Stimulated activated CD8-positive, alpha-beta memory T cell treated with anti-CD3 and anti-CD28 coated beads, Interleukin-7, amount 100 ng/mL, for 1 hour (primary cell): ENCODE measurements at places on chromosomes 6 and 20.

DNA sequence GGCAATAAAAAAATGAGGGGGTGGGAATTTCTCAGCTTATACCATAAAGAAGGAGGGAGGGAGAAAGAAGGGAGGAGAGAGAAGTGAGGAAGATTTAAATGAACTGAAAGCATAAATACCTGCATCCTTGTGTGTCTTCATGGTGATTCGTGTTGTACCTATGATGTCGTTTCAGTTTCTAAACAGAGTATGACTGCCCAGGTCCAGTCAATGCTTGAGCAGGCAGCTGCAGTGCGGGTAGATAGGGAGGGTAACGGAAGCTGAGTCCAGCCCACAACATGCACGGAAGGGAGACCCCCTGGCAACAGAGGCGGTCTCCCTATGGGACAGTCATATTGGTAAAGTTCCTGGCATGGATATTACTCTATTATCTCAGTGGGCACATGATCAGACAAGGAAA, 184.5 kb downstream of the KIF16B start:
- DNase-seq = no peak

GRCh38 chr6:110315207-110315868, 42.8 kb downstream of the METTL24 start:
- no peak for DNase-seq

- DNase-seq = no peak
Observed at GRCh38 chr6:124356811-124357210, 553.1 kb downstream of the NKAIN2 start.

GRCh38 chr6:109389650-109390274, 7.5 kb upstream of the CD164 start:
- DNase-seq = no peak

DNA sequence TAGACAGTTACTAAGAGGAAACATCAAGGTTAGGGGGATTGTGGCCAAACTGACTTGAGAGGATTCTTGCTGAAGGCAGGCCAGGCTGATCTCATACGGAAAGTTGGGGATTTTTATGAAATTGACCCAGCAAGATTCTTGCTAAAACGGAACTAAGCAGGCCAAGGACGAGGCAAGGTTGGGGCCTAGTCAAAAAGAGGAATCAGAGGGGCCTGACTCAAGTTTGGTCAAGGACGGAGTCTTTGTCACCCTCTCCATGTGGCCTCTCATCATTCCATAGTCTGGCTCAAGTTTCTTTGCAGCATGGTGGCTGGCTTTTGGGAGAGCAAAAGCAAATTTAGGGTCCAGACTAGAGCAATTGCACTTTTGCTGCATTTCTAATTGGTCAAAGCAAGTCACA, 7.9 kb upstream of the HECA start:
- no peak for DNase-seq

GRCh38 chr20:6651016-6651415, 116.5 kb upstream of the BMP2 start:
- no peak for DNase-seq

DNA sequence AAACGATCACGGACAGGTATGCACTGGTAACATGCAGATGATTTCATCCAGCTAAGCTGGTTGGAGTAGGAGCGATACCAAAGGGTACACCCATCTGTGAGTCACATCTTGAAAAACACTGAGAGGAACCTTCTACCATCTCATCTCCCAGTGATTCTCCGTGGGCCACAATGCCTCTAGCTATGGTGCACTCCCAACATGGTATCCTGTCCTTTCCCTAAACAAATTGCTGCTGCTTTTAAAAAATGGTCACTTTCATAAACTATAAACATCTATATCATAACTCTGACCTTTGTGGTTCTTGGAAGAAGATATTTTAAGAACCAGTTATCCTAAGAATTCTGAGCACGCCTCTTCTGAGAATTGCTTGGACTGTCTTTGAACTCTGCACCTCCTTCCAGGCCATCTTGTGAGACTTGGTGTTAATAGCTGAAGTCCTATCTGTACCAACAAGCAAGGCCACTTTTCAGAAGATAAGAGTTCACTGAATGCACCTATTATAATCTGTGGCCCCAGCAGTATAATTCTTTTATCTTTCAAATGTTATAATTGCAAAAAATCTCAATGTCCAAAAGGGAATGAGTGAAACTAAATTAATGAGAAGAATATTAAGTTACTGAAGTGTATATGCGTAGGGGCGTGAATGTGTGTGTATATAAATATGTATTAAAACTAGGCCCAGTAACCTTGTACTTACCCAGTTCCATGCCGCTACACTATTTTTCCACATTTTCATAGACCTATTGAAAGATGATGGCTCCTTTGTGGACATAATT, 70.5 kb upstream of the TPD52L1 start:
- no peak for DNase-seq

GRCh38 chr20:61119794-61120410, 132.2 kb upstream of the CDH4 start:
- no peak for DNase-seq

DNA sequence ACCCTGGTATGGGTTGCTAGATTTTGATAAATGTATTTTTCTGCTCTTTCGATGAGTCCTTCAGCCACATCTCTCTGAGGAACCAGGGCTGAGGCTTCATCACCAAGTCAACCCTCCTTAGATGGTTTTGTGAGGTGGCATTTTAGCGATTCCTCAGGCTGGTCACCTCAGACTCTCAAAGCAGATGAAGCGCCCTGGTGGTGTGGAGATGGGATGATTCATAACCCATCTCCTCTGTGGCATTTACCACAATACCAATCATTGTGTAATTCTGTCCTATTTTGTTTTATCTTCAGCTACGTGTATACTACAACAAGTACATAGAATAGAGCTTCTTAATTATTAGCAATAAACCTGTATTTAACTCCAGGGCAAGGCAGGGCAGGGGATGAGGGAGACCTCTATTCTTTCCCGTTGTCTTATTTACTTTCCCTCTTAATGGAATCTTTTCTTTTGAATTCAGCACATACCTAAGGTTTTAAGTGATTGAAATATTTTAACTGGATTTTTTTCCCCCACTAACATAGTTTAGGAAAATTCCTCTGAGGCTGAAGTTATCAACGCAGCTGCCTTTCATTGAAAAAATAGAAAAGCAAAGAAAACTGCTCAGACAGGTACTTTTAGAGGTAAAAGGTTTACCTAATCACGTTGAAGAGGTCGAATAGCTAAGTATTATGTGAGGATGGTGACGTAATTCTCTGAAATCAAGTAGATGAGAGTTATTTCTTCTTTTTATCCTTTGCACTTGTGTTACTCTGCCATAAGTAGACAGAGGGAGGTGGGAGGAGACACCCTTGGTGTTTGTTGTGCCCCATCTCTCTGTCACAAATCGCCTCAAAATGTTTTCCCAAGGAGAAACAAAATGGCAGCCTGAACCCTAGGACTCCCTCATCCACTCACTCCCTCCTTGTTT, 57.4 kb upstream of the EDN3 start:
- DNase-seq = no peak

DNA sequence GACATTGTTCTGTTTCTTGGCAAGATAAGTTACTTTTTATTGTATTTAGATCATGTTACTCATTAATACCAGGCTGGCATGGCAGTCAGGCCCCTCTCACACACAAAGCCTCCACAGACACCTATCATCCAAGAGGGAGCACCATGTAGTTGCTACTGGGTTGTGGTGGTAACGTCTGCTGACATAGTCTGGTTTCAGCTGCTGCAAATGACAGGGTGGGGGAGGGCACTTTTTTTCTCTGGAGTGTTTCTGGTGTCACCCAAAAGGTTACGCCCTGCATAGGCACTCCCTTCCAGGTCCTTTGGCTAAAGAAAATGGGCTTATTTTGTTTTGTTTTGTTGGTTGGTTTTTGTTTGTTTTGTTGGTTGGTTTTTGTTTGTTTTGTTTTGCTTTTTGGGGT, 236.4 kb upstream of the RIMS1 start:
- DNase-seq = no peak

- no peak for DNase-seq
Observed at GRCh38 chr20:5369629-5370028, 52.9 kb upstream of the PROKR2 start.

DNA sequence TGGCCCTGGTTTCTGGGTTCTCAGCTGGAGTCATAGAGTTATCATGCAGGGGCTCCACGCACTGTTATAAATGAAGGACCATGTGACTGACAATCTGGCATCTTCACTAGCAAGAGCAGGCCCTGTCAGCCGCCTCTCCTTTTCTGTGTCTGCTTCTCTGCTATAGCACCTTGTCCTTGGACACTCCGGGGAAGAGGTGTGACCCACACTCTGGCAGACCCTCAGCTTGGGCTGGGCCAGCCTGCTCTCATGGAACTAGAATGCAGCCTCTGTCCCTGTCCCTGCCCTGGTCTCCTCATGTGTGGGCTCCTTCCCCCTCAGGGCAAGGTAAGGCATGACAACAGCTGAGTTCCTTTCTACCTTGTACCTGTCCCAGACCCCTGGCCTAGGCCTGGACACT, 10.9 kb upstream of the FANCE start:
- DNase-seq = no peak

GRCh38 chr6:57257911-57258541, 35.9 kb upstream of the RAB23 start:
- DNase-seq = no peak

DNA sequence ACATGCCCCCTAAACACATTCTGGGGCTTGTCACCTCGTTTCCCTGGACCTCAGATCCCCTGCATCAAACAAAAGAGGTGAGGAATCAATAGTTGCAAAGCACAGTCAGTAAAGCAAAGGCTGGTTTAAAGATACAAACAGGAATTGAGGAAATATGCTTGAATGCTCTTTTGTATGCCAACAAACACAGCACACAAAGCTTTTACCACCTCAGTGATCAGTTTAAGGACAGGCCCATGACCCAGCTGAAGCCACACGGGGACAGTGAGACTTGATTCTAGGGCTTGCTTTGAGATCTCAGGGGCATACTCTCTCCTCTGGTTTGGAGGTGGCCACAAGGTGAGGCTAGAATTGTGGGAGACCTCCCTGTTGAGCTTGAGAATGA, 182.9 kb upstream of the CST7 start:
- no peak for DNase-seq

DNA sequence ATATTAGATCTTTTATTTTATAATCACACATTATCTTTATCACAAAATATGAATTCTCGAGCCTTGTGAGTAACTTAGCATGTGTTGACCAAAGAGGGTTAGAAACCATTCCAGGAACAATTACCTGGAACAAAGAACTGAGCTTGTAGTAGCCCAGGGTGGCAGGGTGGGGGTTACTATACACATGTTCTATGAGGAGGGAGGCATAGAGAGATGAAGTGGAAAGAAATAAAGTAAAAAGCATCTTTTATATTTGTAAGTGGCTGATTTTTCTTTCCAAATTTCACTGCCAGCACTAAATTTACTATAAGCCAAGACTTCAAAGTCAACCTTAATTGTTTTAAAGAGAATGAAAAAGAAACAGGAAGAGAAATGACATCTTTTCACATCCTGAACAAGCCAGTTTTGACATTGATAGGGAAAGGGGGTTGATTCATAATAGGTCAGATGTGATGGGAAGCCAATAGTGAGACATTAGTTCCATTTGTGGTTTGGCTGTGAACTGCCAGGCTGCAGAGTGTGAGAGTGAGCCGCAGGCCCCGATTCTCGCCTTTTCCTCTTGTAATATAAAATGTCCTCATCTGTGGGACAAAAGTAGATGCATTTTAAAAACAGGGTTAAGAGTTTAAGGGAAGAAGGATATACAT, 52.7 kb upstream of the MYB start:
- DNase-seq = peak; percentile 17

DNA sequence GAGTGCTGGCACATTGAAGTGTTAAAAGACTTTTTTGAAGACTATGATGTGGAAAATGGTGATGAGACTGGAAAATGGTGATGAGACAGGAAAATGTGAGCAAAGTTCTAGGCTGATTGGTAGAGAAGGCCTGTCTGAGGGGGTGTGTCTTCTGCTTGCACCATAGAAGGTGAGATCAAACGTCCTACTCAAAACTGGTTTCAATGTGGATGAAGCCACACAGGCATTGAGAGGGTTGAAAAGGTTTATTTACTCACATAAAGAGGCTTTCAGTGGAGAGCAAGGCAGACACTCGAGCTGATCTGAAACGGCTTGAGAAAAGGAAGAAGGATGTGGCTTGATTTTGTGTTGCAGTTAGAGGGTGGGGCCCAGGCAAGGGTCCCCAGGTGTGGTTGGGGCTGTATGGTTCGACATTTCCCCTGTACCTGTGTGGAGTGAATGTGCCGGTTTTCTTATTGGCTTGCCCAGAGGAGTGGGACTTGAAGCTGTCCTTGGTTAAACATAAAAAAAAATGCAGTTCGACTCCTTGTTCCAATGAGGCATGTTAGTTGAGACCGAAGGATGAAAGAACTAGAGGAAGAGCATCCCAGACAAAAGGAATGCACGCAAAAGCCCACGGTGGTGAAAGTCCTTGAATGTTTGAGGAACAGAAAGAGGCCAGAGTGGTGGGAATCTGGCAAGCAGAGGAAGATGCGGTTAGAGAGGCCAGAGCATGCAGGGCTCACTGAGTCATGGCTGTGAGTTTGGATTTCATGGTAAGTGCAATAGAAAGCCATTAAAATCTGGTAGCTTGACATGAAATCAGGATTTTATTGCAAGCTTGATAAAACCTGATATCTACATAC, 172.3 kb downstream of the EPM2A start:
- no peak for DNase-seq

DNA sequence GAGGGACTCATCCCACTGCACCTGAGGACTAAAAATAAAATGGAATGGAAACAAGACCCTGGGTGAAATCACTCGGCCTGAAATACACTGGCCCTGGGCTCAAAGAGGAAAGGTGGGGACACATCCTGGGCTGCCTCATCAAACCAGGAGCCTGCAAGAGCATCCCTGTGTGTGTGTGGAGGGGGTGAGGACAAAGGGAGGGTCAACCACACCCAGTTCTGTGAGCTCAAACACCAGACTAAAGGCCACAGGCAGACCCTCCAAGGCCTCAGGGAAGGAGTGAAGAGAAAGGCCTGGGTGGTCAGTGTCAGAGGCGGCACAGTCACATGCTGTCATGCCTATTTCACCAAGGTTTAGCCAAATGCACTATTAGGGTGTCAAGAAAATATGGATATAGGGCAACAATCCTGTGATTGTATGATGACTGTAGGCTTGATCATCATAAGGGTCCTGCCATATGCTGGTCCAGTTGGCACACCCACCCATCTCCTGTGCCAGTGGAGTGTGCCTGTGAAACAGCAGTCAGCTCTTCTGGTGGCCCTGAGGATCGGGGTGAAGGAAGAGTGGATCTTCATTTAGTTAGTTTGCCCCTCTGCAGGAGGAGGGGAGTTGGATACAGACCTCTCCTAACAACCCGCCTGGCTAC, 28.9 kb downstream of the SRSF3 start:
- no peak for DNase-seq

DNA sequence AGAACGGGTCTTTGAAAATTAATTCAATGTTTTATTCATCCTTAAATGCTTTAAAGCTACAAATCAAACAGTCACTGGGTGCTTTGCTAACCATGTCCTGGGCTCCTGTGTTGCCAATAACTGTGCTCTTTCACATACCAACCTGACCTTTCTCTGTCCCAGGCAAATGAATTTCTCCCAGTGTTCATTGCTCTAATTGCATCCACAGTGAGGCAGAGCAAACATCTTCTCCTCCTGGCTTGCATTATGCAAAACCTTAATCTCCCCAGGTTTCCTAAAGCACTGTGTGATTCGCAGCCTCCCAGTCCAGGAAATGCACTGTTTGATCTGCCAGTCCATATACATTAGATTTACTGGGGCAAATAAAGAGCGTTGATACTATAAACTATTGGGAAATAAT, 219.0 kb downstream of the PREX1 start:
- no peak for DNase-seq

- DNase-seq = no peak
Observed at GRCh38 chr6:151609146-151609902, 115.5 kb downstream of the CCDC170 start.
